ENCODE measurements at places on chromosomes 12 and 14.

GRCh38 chr14:104254735-104255400 is 116.5 kb downstream of the KIF26A start:
- DNase-seq = no peak

GRCh38 chr14:35211067-35211466 is 81.1 kb upstream of the PSMA6 start:
- DNase-seq = no peak

DNA sequence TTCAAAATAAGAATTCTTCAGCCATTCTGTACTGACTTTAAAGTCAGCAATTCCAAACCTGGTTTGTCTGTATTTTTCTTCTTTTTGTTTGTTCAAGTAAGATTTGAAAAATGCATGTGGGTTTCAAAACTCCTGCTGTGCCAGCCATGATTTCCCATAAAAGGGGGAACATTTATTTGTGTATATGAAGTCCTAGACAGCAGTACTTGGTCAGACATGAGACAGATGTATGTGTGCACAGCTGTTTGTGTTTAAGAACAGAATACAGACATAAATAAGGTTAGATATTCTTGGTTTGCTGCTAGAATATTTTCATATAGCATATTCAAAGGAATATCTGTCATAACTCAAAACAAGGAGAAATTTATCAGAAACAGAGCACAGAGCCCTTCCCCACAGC is 236.0 kb downstream of the ADAMTS20 start:
- no peak for DNase-seq

GRCh38 chr12:40058721-40059190 is 47.1 kb downstream of the SLC2A13 start:
- no peak for DNase-seq

DNA sequence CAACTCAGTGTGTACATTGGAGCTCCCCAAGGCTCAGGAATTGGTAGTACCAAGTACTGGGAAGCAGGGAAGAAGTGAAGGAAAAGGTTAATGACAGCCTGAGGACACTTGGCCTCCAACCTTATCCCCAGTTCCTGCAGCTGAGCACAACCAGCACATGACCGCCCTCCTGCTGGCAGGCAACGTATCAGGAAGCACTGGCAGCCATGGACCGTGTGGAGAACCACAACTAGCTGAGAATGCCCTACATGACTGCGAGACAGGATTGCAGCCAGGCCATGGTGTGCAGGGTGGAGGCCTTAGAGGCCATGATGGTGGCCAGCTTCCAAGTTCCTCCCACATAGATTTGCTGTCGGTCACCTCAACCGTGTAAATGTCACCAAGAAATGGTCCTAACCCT is 26.8 kb downstream of the PYGL start:
- no peak for DNase-seq

- DNase-seq = peak; percentile 48
Measured at GRCh38 chr14:24816011-24816928, 182.3 kb upstream of the GZMB start.

GRCh38 chr12:2636741-2637340 is 157.9 kb upstream of the FKBP4 start:
- no peak for DNase-seq

- DNase-seq = no peak
Measured at GRCh38 chr14:104610749-104611310, 6.3 kb upstream of the TMEM179 start.

DNA sequence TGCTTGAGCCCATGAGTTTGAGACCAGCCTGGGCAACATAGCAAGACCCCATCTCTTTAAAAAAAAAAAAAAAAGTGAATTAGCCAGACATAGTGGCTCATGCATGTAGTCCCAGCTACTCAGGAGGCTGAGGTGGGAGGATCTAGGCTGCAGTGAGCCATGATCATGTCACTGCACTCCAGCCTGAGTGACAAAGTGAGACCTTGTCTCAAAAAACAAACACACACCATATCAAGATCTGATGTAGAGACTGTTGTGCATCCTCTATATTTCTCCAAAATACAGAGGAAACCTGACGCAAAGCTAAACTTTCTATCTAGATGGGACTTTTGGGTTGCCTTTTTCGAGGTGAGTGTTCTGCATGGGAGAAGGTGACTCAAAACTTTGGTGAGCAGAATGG is 77.4 kb upstream of the SLC8A3 start:
- no peak for DNase-seq

GRCh38 chr12:13197526-13198143 is 1.1 kb downstream of the EMP1 start:
- no peak for DNase-seq

DNA sequence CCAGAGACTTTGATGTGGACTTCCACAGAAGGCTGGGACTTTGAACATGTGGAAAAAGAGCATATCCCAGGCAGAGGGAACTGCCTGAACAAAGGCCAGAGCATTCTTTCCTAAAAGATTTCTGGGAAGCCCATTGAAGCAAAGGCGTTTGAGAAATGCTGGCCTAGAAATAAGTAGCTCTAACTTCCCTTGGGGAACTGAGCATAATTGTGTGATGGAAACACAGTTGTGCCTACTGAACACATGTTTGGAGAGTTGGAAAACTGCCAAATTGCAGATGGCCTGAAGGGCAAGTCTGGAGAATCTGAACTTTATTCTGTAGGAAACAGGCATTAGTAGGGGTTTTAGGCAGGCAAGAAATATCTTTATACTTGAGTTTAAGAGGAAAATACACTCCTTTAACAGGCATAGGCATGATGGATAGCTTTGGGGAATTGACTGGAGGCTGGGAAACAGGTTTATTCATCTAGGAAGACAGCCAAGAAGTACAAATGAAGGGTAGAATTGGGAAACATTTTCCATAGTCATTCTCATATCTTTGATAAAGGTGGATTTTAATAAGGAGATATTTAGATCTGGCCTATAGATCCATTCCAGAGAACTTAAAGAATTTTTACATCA is 134.1 kb downstream of the TPH2 start:
- no peak for DNase-seq

DNA sequence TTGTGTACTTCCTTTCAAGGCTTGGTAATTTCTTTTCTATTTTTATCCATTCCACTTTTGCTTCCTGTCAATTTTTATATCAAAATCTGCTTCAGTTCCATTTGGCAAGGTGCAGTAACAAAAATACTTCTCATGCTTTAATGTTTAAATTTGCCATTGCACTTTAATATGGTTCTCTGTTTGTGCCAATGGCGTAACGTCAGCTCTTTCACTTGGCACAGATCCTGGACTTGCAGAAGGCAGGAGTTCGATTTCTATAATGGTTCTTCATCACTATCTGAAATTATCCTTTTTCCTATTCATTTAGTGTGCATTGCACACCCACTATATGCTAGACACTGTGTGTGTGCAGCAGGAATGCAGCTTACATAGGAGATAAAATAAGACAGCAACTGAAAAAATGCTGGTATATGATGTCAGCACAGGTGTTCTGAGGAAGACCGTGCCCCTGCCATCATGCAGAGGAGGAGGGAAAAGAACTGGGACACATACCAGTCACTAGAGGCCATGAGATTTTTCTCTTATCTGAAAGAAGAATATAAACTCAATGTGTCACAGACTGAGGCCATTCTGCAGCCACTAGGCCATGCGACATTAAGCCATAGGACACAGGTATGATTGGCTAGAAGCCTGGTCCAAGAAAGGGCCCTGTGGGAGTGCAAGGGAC is 298.2 kb downstream of the RPAP3 start:
- DNase-seq = no peak

GRCh38 chr14:104100171-104101085 is 14.9 kb downstream of the ASPG start:
- no peak for DNase-seq

DNA sequence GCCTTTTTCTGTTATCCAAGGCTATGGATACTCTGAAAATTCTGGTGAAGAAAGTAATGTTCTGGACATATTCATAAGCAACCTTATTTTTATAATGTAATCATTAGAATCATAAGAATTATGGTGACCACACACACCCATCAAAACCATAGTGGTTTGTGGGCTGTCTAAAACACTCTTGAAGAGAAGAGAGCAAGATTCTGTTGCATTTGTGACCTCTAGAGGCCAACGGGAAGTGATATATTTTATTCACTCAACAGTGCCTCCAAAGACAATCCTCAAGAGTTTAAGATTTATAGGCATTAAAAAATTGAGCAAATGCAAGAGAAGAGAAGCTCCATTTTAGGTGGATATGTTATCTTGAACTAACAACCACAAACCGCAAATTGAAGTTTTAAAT is 68.5 kb upstream of the LGR5 start:
- DNase-seq = no peak

GRCh38 chr14:24139272-24139934 is 2.0 kb downstream of the EMC9 start:
- no peak for DNase-seq

DNA sequence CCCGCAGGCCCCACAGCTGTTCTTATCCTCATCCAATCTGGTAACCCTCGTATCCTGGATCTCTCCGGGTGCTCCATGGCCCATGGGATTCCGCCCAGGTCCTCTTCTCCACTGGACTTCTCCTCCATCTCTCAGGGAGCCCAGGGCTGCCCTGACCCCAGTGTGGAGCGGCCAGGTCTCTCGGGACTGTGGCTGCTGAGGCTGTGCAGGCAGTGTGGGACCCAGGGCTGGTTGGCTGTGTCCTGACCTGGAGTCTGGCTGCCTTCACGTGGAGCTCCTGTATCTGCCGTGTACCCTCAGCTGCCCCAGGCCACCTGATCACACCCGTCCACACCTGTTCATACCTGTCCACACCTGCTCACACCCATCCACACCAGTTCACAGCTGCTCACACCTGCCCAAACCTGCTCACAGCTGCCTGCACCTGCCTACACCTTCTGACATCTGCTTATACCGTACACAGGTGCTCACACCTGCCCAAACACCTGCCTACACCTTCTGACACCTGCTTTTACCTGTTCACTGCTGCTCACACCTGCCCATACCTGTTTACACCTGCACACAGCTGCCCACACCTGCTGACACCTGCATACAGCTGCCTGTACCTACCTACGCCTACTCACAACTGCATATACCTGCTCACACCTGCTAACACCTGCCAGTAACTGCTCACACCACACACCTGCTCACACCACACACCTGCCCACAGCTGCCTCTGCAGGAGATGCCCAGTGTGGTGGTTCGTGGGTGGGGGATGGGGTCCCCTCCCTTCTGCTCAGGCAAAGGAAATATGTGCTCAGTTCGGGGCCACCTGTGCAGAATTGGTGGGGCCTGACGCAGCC is 92.2 kb downstream of the GALNT9 start:
- no peak for DNase-seq

- DNase-seq = peak; percentile 76
Measured at GRCh38 chr12:92927436-92928281, 1.4 kb downstream of the EEA1 start.

- peak; percentile 90 for DNase-seq
Measured at GRCh38 chr12:117986705-117987469, 18.1 kb upstream of the KSR2 start.

- DNase-seq = no peak
Measured at GRCh38 chr12:116010467-116010866, 267.0 kb downstream of the MED13L start.

- DNase-seq = no peak
Measured at GRCh38 chr14:96461950-96462798, 40.0 kb upstream of the PAPOLA start.

GRCh38 chr14:93712079-93712837 is 76.0 kb downstream of the PRIMA1 start:
- no peak for DNase-seq

DNA sequence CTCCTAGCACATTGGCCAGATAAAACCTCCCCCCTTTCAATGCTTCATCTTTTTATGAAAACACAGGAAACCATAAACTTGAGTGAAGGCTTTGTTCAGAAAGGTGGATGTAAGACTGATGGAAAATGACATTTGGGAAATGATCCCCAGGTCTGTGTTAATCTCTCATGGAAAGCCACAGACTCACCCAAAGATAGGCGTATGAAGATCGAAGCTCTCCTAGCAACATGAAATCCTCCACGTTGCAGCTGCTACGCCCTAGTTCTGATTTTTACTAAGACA is 63.4 kb upstream of the PTGR2 start:
- no peak for DNase-seq

- DNase-seq = no peak
Measured at GRCh38 chr14:99747167-99747566, 46.0 kb upstream of the EML1 start.

- DNase-seq = no peak
Measured at GRCh38 chr14:82420871-82421270, 887.2 kb upstream of the SEL1L start.

- no peak for DNase-seq
Measured at GRCh38 chr14:53875324-53875897, 81.2 kb downstream of the BMP4 start.

GRCh38 chr14:57714487-57714931 is 151.4 kb downstream of the SLC35F4 start:
- no peak for DNase-seq

DNA sequence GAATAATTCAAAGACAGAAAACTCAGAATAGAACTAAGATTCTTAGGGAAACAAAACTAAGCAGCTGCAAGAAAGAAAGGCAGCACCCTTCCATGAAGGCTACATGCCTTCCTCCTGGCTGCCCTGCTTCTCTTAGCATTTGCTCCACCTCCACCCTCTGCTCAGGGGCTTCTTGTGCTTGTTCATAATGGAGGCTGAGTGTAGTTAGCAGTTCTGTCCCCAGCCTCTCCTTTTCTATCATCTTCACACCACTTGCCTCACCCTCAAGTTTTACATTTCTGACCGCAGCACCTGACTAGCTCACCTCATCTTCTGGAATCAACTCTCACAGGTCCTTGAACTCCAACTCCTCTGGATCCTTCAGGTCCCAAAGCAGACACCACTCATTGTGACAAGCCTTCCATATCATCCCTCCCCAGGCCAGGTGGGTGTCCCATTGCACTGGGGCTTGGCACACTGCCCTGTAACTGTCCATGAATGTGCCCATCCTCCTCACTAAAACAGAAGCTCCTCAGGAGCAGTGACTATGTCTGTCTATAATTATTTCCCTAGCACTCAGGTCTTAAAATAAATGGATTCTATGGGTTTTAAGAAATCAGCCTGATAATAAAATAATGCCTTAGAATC is 139.1 kb downstream of the TMTC1 start:
- DNase-seq = no peak

DNA sequence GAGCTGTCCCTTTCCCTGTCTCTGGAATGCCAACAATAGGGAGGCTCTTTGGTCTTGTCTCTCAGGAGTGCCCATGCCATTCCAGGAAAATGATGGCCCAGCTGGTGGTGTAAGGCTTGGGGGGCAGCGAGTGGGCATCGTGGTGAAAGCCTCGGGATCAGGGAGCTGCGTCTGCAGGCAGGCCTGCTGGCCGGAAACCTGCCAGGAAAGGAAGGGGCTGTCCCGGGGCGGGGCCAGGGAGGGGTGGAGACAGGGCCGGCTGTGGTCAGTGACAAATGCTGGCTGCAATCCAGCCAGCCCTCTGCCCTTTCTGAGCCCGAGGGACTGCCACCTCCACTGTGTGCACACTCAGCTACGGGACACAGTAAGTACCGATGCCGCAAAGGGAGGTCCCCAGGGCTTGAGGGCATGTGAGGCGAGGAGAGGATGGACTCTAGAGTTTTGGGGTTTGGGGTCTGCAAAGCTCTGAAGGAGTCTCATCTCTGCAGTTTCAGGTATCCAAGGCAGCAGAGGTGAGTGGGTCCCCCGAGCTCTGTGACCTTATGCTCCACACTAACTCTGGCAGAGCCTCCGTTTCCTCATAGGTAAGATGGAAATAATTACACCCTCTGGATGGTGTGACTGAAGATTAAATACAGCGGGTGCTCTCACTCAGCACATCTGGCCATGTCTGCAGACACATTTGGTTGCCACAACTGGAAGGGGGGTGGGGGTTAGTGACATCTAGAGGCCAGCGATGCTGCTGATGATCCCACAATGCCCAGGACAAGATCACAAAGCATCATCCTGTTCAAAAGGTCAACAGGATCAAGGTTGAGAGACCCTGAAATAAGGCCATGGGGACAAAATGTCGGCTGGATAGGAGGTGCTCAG is at the start of gene SERPINA5:
SERPINA5 (plus strand) TSS at position 300 of the 873 bp plus-strand sequence. CDS start 5,937 bp downstream, outside the sequence.
- DNase-seq = peak; percentile 16

Data from RCC 7860 (cell line).